Fibroblast of skin of left quadriceps (primary cell): ENCODE measurements at places on chromosomes 7 and 10.

- DNase-seq: no peak
Observed at GRCh38 chr7:75533926-75534325, 41.8 kb downstream of the SPDYE5 start.

DNA sequence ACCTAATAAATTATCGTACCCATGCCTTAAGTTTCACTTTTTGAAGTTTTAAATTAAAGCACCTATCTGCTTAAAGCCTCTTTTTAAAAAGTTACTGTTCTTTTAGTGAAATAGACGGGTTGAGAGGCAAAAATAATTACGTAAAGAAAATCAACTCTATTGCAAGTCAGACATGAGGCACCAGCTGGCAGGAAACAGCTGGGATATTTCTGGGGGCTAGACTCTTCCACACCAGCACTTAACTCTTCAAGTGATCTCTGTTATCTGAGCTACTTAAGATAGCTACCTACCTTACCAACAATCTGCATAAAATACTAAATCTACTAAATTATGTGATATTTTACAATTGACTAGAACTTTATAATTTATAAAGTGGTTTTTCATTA lies 35.8 kb downstream of the GBF1 start:
- DNase-seq: no peak

- DNase-seq: no peak
Observed at GRCh38 chr10:71684356-71685173, 35.0 kb downstream of the C10orf105 start.

DNA sequence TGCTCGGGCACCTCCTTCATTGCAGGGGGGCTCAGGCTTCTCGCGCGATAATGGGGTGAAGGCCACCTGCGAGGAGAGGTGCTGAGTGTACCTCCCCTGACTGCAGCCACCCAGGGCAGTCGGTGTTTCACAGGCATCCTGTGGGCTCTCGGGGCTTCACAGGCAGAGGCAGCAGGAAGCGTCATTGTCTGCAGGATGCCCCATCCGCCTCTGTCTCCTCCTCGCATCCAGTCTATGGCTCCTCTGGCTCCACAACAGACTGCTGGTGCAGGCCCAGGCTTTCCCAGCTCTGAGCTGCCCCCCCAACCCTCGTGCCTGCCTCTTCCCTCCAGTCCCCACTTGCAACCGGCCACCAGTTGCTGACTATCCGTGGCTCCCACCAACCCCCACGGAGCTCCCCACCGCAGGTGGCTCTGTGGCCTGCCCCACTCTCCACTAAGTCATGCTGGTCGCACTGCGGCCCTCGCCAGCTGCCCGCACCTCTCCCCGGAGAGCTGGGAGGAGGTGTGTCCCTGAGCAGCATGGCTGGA lies 36.5 kb downstream of the CAMK2B start:
- DNase-seq: no peak

- no peak for DNase-seq
Observed at GRCh38 chr7:148318102-148318811, 272.3 kb upstream of the C7orf33 start.

- DNase-seq: no peak
Observed at GRCh38 chr7:28507525-28508282, 95.4 kb downstream of the CREB5 start.

DNA sequence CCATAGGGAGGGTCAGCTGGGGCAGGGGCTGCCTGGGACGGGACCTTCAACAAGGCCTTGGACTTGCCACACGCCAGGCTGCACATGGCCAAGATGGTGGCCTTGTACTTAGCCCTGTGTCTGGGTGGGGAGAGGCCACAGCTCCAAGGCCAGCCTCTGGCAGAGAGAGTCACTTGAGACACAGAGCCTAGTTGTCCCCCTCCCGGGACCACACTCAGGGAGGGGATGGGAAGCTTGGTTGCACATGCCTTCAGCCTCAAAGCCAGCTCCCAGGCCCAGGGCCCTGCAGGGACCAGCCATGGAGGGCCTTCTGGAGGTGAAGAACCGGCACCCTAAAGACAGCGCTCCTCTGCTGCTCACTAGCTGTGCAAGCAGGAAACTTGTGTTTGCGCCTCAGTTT lies 16.7 kb downstream of the MMRN2 start:
- DNase-seq: no peak

DNA sequence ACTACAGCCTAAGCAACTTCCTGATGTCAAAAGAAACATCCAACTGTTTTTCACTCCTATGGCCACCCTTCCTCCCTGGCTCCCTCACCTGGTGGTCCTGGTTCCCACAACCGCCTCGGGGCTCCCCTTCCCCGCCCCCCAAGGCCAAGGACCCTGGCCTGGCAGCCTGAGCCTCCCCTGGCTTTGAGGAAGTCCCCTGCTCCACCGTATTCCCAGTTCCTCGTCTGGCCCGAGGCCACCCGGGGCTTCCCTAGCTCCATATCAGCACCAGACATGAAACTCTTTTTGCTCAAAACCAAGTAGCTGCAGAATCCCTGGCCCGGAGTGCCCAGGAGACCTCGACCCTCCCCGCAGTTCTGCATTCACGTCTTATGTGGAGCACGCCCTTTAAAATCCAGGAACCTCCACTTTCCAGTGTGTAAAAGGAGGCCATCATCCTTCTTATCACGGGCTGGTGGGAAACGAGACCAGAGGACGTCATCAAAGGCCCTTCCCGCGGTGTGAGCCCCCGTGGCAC lies 82.9 kb downstream of the PRKAG2 start:
- no peak for DNase-seq

DNA sequence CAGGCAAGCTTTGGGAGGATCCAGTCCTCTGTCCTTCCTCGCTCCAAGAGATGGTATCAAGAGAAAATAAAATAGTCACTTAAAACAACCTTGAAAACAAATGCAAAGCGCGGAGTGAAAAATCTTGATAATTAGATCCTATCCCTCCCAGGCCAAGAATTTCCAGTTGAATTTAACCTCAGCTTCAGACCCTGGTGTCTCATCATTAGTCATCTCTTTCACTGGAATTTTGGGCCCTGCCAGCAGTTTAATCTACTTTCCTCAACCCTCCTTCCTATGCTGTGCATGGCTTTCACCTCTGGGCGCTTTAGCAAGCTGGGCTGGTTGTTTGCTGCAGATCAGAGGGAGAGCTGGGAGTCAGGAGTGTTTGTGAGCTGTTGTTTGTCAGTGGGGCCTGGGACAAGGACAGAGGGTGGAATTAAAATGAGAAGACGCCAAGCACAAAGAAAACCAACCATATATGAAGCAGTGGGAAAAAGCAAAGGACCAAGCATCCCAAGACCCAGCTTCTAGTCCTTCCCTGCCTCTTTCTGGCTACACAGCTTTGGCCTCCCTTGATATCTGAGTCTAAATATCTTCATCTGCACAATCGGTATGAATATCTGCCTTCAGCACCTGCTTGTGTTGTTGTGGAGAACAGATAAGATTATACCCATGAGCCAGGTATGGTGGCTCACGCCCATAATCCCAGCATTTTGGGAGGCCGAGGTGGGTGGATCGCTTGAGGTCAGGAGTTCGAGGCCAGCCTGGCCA lies 13.5 kb downstream of the MYOF start:
- peak; percentile 91 for DNase-seq

DNA sequence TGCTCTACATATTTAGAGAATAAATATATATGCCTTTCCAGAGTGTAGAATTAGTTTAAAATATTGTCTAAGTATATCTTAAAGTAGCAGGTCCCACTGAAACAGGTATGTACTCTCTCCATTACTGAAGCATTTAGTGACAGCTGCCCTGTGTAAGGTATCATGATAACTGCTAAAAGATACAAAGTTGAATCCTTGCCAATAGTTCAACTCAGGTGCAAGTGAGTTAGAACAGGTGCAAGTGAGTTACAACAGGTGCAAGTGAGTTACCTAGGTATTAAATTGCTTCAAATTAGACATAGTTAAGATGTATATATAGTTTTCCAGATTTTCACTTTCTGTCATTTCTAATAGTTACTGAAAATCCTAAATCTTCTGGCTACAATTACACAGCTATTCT lies 119.1 kb downstream of the CNOT4 start:
- no peak for DNase-seq

GRCh38 chr10:86498598-86498997 lies 23.0 kb downstream of the WAPL start:
- no peak for DNase-seq

DNA sequence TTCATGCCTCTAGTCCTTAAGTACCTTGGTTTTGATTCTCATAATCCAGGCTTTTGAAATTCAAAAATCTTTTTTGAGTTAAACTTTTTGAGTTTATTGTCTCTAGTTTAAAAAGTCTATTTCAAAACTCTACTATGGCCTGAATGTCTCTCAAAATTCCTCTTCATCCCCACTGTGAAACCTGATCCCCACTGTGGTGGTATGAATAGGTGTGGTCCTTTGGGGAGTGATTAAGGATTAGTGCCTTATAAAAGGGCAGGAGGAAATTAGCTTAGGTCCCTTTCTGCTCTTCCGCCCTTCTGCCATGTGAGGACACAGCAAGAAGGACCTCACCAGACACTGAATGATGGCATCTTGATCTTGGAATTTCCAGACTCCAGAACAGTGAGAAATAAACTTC lies 44.1 kb upstream of the JAZF1 start:
- DNase-seq: no peak

GRCh38 chr7:151608031-151608551 lies 88.4 kb upstream of the RHEB start:
- no peak for DNase-seq

- no peak for DNase-seq
Observed at GRCh38 chr7:88141479-88141878, 78.4 kb downstream of the SRI start.

DNA sequence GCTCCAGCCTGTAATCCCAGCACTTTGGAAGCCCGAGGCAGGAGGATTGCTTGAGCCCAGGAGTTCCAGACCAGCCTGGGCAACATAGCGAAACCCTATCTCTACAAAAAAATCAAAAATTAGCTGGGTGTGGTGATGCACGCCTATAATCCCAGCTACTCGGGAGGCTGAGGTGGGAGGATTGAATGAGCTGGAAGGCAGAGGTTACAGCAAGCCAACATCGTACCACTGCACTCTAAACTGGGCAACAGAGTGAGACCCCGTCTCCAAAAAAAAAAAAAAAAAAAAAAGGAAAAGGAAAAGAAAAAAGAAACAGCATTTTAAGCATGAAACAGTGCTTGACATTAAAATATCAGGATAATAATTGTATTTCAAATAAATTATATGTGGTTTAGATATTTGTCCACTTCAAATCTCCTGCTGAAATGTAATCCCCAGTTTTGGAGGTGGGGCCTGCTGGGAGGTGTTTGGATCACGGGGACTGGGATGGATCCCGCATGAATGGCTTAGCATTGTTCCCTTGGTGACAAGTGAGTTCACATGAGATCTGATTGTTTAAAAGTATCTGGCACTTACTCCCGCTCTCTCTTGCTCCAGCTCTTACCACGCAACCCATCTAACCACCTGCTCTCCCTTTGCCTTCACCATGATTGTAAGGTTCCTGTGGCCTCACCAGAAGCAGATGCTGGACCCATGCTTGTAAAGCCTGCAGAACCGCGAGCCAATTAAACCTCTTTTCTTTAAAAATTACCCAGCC lies 103.4 kb downstream of the SRPK2 start:
- DNase-seq: no peak

DNA sequence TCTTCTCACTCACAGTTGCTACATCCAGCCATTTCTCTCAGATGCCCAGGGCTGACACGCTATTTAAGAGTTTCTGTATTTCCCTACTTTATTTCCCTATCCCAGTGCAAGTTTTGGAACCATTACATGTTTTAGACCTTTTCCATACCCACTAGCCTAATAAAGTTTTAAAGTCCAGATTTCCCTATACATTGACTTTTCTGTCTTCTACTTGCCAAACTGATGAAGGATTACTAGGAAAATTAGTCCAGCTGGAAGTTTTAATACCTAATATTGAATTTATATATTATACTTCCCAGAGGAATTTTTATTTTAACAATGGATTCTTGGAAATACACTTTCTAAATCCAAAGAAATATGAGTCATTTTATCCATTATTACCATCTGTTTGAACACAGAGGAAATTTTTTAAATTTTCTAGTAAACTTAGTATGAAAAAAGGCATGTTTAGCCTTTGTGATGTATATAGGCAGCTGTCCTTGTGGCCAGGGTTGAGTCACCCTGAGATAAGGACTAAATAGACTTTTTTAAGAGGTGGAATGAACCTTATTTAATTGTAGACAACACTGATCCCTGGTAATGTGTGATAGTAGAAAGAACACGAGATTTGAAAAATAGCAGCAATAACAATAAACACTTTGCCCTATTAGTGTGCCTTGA lies 205.0 kb downstream of the TFEC start:
- DNase-seq: no peak
